ENCODE measurements at places on chromosomes 1 and 21.

DNA sequence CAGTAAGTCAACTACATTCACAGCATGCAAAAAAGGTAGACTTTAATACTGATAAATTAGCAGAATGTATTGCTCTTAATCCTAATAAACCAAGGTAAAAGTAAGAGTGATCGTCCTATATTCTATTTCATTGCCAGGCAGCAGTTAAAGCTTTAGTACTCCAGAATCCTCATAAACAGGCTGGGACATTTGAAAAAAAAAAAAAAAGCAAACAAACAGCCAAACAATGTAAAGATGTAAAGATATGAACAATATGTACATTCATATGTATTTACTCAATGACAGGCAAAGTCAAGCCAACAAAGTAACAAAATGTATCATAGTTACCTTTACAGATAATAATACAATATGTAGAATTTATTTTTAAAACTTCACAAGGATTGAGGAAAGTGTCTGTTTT is 383.6 kb downstream of the COL11A1 start:
- no peak for DNase-seq

DNA sequence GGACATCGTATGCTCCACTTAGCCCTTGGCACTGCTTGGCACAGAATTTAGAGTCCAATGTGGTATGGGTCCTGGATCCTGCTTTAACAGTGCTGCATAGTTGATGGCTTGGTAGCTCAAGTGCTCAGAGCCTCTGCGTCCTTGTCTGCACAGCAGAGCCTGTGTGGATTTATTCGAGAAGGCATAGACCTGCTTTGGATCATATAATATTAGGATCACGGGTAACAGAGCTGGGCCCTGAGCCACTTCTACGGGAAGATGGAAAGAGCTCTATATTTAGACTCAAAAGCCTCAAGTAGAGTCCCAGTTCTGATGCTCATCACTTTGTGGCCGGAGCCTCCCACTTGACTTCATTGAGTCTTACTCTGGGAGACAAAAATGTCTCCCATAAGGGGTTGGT is 164.4 kb upstream of the EDN2 start:
- no peak for DNase-seq

DNA sequence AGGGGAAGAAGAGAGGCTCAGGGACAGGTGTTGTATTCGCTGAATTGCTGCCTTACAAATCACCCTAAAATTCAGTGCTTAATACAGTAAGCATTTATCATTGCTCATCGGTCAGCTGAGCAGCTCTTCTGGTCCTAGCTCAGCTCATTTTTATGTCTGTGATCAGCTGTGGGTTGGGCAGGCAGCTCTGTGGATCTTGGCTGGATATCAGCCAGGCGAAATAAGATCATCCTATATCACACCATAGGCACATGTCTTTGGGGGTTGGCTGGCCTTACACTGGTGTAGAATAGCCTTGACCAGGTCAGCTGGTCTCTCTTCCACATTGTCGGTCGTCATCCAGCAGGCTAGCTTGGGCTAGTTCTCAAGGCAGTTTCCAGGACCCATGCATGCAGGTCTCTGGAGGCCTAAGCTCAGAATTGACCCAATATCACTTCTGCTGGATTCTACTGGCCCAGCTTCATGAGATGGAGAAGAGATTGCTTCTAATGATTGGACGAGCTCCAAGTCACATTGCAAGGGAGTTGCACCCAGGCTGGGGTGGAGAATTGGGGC is 448.6 kb downstream of the KIF26B start:
- no peak for DNase-seq

DNA sequence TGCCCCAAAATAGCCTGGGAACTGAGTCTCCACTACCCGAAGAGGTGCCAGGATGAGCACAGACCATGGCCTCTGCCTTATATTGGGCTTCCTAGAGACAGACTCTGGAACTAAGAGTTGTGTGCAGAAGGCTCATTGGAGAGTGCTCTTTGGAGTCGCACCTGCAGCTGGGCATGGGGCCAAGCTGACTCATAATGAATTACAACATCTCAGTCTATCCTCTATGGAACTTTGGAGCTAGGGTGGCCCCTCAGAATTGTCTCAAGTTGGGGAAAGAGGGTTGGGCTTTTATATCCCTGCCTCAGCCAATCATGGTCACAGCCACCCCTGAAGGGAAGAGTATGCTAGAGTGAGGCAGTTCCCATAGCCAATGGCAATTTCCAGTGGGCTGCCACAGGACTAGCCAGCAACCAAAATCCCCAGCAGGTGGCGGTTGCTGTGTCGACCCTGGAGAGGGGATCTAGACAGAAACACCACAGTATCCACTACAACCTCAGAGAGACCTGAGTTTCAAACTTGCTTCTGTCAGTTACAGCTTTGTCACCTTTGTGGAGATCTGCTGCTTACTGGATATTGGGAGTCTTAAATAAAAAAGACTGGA is 93.8 kb downstream of the DMRTA2 start:
- DNase-seq, result peak; percentile 33

- no peak for DNase-seq
Observed at GRCh38 chr1:247352175-247352574, 20.5 kb upstream of the ZNF496 start.

- no peak for DNase-seq
Observed at GRCh38 chr1:115188680-115189395, 99.5 kb upstream of the TSPAN2 start.

DNA sequence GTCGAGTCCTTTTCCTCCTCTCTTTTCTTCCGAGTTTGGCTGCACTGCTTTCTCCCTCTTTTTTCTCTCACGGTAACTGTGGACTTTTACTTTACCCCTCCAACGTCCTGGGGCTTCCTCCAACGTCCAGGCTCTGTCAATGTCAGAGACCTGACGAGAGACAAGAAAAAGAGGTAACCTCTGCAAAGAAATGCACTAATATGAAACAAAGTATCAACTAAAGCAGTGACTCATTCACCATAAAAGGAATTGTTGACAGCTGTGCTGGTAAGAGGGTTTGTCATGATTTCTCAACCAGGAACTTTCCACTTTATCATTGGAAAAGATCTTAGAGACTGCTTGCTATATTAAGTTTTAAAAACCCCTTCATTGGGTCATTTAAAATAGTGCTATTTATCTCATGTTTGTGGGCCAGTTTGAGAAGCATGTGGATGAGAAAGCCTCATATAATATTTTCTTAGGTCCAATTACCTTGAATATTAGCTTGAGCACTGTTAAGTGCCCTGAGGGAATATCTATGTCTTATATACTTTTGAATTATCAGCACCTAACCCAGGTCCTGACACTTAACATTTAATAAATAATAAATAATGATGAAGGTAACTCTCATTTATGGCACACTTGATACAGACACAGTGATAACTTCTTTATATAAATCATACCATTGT is at the start of gene GBP2:
Gene GBP2 (minus strand): TSS at position 202 of the 668 bp plus-strand sequence. CDS start 4,148 bp downstream, outside the sequence.
- peak; percentile 24 for DNase-seq

- DNase-seq, result no peak
Observed at GRCh38 chr1:99660496-99660895, 14.6 kb downstream of the PALMD start.
